ENCODE measurements at places on chromosomes 7 and 10.
A peak's percentile ranks its signal among the peaks of the same experiment; 100 is the strongest.

- no peak overlapping the region for H3K27ac ChIP-seq
- no peak overlapping the region for H3K4me3 ChIP-seq
- H3K4me1 ChIP-seq, result no peaks in the 10 kb centered on the region
- no peaks in the 10 kb centered on the region for H3K27me3 ChIP-seq
These were observed 13.0 kb upstream of the SCART1 start for GRCh38 chr10:133440633-133441285.

- no peak for DNase-seq
- H3K27ac ChIP-seq, result peak overlapping the region; percentile 87
- no peak overlapping the region for H3K4me3 ChIP-seq
- H3K27me3 ChIP-seq, result no peaks in the 10 kb centered on the region
- peaks cover 36% of the 10 kb centered on the region for H3K4me1 ChIP-seq
These were observed 45.5 kb downstream of the CASTOR2 start for GRCh38 chr7:75010036-75010435.

DNA sequence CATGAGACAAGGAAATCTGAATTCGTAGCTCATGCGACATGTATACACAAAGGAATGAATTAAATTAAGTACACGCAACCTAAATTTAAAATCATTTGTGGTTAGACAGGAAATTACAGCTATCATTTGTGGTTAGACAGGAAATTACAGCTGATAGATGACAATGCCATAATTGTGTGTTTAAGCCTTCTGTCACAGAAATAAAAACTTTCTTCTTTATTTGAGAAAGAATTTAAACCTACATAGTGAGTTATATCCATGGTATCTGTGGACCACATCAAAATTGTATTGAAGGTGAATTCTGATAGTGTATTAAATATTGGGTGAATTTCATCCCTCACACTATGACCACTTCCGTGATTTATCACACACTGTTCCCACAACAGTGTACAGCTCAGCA lies 362.9 kb downstream of the MAGI2 start:
- H3K4me3 ChIP-seq, result no peak overlapping the region
- H3K27me3 ChIP-seq, result no peaks in the 10 kb centered on the region
- no peaks in the 10 kb centered on the region for H3K36me3 ChIP-seq
- no peak overlapping the region for H3K27ac ChIP-seq

DNA sequence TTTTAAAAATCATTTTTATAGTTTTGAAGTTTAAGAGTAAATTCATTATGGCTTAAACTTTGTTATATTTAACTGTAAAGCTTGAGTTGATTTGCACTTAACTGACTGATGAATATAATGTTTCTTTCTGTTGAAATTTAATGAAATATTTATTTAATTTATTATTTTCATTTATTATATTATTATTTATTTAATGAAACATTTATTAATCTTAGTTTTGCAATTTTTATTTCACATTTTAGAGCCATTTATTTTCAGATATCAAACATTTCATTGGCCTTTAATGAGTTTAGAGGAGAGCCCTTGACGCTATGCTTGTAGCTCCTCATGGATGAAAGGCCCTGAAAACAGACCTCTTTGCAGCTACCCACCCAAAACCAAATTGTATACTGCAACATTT lies 570.0 kb downstream of the LRMDA start:
- no peaks in the 10 kb centered on the region for H3K36me3 ChIP-seq
- H3K27ac ChIP-seq, result no peak overlapping the region
- no peak for DNase-seq
- no peak overlapping the region for H3K4me3 ChIP-seq

DNA sequence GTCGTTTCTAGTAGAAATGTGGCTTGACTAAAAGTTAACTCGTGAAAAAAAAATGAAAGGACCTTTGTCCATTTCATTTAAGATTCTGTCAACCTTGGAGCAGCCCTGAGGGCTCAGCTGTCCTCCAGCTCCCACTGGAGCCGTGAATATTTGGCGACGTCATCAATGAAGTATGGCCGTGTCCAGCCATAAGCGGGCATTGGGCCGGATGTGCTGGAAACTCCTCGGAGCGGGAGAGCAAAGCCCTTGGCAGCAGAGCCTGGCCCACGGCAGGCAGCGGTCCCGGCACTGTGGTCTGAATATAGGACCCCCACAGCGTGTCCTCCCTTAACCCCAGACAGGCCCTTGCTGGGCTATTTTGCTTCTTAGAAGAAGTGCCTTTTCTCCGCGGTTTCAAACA lies 50.0 kb downstream of the JAKMIP3 start:
- peak; percentile 8 for DNase-seq
- H3K4me3 ChIP-seq, result no peak overlapping the region
- no peaks in the 10 kb centered on the region for H3K36me3 ChIP-seq

GRCh38 chr10:75764974-75765788 lies 333.8 kb downstream of the LRMDA start:
- no peak for DNase-seq
- H3K4me1 ChIP-seq, result peaks cover 52% of the 10 kb centered on the region
- H3K4me3 ChIP-seq, result no peak overlapping the region
- H3K36me3 ChIP-seq, result no peaks in the 10 kb centered on the region
- H3K27me3 ChIP-seq, result no peaks in the 10 kb centered on the region

DNA sequence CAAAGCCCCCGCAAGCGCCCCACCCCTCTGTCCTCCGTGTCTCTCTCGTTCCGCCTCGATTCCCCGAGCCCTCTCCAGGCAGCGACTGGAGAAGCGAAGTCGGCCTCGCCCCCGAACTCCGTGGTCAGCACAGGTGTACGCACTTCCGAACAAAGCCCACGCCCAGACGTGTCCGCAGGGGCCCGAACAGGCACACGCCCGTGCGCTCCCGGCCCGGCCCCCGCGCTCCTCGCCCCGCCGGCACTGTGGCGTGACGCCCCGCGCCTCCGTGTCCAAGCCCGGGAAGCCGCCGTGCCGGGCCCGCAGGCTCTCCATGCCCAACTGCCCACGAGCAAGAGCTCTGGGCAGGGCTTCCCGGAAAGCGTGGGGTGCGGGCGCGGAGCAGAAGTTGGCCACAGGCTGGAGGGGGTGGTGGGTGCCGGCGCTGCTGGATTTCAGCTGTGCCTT lies 662 bp downstream of the NRCAM start:
- peak; percentile 57 for DNase-seq
- no peaks in the 10 kb centered on the region for H3K36me3 ChIP-seq
- no peak overlapping the region for H3K27ac ChIP-seq
- H3K4me3 ChIP-seq, result peak overlapping the region; percentile 84

DNA sequence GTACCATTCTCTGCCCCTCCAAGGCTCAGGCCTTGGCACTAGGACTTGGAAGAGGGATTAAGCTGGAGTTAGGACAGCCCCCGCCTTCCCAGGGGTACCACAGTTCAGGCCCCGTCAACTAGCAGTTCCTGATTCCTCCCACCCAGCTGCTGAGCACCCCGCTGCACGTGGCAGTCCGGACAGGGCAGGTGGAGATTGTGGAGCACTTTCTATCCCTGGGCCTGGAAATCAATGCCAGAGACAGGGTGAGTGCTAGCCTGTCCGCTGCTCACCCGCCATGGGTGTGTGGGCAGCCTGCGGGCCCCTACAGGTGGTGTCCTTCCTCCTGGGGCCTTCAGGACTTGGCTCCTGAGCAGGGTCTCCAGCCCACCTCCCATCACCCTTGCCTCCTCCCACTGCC lies 2.0 kb upstream of the HOGA1 start:
- H3K4me3 ChIP-seq, result no peak overlapping the region
- no peak overlapping the region for H3K27ac ChIP-seq
- no peaks in the 10 kb centered on the region for H3K36me3 ChIP-seq

GRCh38 chr7:117285826-117286225 lies 37.0 kb downstream of the WNT2 start:
- no peak overlapping the region for H3K27ac ChIP-seq
- H3K4me1 ChIP-seq, result peaks cover 11% of the 10 kb centered on the region
- no peaks in the 10 kb centered on the region for H3K36me3 ChIP-seq
- DNase-seq, result no peak
- peaks cover 4% of the 10 kb centered on the region for H3K27me3 ChIP-seq

DNA sequence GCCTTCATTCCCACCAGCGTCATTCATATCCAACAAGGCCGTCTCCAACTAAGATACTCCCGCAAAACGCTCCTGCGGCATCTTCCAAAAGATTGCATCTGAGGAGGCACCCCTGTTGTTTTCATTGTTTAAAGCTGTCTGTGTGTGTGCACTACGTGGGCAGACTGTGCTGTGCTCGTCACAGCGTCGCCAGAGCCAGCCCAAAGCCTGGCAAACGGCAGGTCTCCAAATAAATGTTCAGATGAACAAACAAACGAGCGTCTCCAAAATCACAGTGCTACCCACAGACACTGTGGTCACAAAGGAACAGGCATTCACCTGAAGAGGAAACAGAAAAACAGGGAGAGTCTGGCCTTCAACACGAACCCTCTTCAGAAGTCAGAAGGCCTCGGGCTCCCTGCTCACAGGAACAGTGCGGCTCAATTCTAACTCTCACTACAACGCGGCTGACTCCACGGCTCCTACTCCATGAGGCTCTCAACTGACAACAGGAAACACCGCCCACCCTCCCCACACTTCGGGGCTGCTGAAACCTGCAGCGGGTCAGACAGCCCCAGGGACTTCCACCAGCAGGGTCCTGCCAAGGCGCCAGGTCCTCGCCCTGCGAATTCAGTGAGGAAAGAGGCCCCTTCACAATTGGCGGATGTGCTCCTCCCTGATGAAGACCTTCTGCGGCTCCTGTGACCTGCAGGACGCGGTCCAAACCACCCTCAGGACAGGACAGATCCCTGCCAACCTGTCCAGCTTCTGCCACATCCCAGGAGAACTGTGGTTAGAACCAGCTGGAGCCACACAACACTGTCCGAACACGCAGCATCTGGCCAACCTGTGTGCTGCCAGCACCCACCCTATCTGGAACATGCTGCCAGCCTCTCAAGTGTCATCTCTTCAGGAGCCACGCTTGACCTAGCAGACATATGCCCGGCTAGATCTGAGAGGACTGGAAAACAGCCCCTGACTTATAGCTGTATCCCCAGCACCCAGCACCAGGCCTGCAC lies 36.1 kb downstream of the MAD1L1 start:
- peaks cover 48% of the 10 kb centered on the region for H3K36me3 ChIP-seq
- H3K4me1 ChIP-seq, result no peaks in the 10 kb centered on the region
- H3K27ac ChIP-seq, result no peak overlapping the region
- H3K27me3 ChIP-seq, result no peaks in the 10 kb centered on the region

- H3K27me3 ChIP-seq, result no peaks in the 10 kb centered on the region
- H3K4me3 ChIP-seq, result no peak overlapping the region
- peaks cover 3% of the 10 kb centered on the region for H3K36me3 ChIP-seq
These were observed 9.8 kb upstream of the GIMAP5 start for GRCh38 chr7:150727381-150727780.

GRCh38 chr10:87750817-87751216 lies 67.2 kb downstream of the ATAD1 start:
- H3K4me1 ChIP-seq, result no peaks in the 10 kb centered on the region
- no peaks in the 10 kb centered on the region for H3K27me3 ChIP-seq
- no peak overlapping the region for H3K4me3 ChIP-seq
- peaks cover 19% of the 10 kb centered on the region for H3K36me3 ChIP-seq

GRCh38 chr7:127820732-127821085 lies 168.7 kb downstream of the SND1 start:
- H3K27ac ChIP-seq, result peak overlapping the region; percentile 91
- DNase-seq, result no peak
- peak overlapping the region; percentile 28 for H3K4me3 ChIP-seq
- no peaks in the 10 kb centered on the region for H3K36me3 ChIP-seq

- peak overlapping the region; percentile 74 for H3K4me3 ChIP-seq
- H3K27ac ChIP-seq, result peak overlapping the region; percentile 97
- no peak for DNase-seq
- peaks cover 85% of the 10 kb centered on the region for H3K36me3 ChIP-seq
These were observed 72.3 kb upstream of the ZNF746 start for GRCh38 chr7:149569726-149570422.

Data from nephron progenitor cell (in vitro differentiated cells).